ENCODE measurements at places on chromosomes 2 and 18.

- DNase-seq = no peak
Measured at GRCh38 chr18:57923611-57924010, 120.4 kb upstream of the NEDD4L start.

- peak; percentile 93 for DNase-seq
Measured at GRCh38 chr2:47907039-47907781, 912 bp upstream of the FBXO11 start.

DNA sequence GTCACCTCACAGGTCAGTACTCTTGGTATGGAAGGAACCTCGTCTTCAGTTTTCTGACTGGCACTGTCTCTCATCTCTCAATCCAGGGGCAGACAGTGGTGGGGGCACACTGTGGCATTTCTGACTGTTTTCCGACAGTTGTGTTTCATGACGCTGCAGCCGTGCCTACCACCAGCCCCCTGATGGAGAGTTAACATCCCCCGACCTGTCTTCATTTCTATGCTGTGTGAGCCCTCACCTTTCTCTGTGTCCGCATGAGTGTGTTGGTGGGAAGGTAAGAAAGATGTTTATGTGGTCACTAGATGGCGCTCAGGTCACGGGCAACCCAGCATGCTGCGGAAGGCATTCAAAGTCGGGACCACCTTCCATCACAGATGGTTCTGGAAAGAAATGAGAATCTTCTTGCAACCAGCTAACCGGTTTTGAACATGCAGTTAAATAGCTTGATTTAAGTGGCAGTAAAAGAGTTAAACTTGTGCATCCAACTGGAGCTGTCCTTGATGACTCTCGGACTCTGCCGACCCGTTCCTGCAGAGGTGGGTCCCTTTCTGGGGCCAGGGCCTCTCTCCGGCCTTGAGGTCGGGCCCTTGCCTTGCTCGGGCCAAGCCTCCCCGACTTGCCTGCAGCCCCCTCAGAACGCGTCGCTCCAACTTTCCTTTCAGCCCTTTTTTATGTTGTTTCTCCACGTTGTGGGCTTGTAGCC is 92.4 kb downstream of the DYSF start:
- peak; percentile 77 for DNase-seq

- no peak for DNase-seq
Measured at GRCh38 chr2:183490914-183491313, 366.7 kb downstream of the NUP35 start.

GRCh38 chr2:25230198-25230947 is 62.0 kb upstream of the POMC start:
- DNase-seq = peak; percentile 9

DNA sequence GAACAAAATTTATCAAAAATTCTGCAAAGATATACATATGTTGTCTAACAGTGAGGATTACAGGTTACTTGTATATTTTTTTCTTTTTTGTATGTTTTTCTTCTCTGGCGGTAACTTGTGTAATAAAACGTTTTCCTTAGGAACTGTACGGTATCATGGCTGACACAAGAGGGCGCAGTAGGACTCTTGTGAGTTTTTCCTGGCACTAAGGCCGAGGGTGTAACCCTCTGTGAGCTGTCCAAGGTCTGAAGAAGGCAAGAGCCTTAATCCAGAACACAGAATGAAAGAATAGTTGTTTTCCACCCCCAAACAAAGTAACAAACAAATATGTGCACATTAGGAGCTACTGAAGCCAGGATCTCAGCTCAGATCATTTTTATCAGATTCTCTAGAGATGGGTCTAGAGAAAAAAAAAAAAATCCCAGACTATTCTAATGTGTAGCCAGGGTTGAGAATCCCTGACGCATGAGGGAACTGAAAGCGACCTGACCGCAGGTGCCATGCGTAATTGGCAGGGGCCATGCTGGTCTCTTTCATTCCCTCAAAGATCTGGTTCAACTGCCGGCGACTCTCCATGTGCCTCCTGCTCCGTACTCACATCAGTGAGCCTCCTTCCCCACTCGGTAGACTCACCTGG is 27.0 kb downstream of the TMEM200C start:
- peak; percentile 90 for DNase-seq

DNA sequence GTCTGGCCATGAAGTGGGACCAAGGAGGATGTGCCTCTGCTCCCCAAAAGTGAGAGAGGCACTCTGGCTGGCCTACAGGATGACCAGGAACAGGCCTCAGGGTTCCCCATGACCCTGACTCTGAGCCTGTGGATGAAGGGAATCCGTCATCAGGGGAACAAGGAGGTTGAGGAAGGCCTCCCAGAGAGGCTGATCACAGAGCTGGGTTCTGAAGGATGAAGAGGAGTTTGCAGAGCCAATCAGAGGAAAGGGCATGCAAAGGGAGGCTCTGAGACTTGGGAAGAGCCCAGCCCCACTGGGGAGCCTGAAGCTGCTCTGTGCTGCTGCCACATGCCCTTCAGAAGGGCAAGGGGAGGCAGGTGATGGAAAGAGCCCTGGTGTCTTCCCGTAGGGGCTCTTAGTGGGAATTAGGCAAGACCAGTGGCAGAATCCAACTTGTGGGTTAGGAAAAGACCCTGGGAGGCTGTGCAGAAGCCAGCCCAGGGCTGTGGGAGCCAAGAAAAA is 141.3 kb upstream of the ID2 start:
- no peak for DNase-seq

DNA sequence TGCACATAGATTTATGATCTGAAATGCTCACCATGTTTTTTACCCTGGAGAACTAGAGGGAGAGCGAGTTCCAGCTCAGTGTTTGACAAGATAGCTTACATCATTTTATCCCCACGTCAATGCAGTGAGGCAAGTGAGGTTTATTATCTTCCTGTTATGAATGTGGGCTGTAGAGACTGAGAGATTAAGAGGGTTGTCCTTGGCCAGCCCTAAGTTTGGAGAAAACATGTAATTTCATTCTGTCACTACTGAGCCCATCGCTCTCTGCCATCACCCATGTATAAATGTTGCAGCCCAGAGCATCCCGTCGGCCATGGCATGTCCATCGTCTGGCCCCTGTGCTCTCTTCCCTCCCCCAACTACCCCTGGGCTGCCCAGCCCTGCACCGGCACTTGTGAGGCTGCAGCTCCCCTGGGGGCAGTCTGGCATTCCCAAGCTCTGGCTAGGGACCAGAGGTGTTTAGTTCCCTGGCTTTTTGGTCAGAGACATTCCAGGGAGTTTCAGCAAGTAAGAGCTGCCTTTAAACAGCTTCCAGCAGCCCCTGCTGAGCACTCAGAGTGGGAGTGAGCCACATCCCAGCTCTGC is 136.7 kb downstream of the ANTXR1 start:
- no peak for DNase-seq

DNA sequence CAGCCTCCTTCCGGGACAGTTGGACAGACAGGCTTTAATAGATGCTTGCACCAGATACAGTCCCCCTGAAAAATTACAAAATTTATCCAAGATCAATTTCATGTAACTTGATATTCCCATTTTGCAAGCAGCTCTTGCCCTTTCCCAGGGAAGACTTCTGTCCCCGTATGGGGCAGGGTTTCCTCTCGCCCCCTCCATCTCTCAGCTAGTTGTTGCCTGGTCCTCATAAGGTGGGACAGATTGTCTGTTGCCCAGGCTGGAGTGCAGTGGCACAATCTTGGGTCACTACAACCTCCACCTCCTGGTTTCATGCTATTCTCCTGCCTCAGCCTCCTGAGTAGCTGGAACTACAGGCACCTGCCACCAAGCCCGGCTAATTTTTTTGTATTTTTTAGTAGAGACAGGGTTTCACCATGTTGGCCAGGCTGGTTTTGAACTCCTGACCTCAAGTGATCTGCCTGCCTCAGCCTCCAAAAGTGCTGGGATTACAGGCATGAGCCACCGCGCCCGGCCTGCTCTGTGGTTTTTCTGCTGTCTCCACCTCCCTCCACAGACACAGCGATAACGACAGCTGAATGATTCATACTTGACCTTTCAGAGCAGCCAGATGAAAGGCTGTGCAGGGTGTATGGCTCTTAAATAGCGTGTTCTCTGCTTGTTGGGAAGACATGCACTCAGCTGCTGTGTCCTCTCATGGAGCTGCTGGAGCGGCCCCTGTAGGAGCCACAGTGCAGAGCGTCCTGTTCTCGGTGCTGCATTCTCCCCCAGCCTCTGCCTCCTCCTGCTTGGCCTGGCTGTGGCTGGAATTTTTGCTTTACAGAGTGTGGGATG is 61.4 kb downstream of the TTC39C start:
- peak; percentile 82 for DNase-seq

DNA sequence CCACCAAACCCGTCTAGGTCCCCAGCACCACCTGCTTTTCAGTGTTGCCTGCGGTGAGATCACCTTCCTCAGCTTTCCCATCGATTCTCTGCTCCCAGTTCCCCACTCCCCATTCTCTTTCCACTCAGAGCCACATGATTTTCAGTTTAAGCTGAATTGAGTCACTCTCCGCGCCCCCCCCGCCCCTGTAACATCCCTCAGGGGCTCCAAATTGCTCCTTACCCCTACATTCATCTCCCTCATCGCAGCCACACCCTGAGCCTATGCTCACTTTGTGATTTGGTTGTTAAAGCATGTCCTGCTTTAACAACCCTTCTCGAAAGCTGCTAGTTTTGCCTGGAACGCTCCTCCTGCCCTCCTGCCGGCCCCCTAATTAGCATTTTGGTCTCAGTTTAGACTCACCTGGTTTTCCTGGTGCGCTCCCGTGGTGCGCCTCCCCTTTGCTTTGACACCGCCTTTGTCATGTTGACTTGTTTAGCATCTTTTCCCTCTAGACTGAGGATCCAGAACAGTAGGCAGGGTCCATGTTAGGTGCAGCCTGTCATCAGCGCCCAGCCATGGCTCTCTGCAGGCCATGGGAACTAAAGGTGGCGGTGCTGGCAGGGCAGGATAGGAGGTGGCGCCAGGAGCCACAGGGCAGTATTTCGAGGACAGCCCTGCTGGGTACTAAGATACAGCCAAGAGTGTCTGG is 60.8 kb downstream of the ST3GAL5 start:
- DNase-seq = no peak

- no peak for DNase-seq
Measured at GRCh38 chr2:189466656-189467055, 25.4 kb downstream of the WDR75 start.

DNA sequence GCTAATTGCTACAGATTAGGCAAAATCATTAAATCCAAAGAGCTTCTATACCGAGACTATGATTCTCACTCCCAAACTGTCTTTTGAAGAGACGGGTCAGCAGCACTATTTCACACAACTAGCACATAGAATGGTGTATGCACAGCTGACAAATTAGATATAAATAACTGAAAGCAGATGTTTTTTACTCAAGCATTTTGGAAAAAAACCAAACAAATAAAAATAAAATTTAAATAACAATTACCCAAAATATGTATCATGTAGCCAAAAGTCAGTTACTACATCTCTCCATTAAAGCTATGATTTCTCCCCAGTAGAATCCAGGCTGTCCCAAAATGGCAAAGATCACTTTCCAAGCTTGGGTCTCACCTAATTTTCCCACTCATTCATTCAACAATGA is 107.9 kb downstream of the TMEM163 start:
- no peak for DNase-seq

- peak; percentile 1 for DNase-seq
Measured at GRCh38 chr18:49747876-49748275, 65.5 kb downstream of the ACAA2 start.

DNA sequence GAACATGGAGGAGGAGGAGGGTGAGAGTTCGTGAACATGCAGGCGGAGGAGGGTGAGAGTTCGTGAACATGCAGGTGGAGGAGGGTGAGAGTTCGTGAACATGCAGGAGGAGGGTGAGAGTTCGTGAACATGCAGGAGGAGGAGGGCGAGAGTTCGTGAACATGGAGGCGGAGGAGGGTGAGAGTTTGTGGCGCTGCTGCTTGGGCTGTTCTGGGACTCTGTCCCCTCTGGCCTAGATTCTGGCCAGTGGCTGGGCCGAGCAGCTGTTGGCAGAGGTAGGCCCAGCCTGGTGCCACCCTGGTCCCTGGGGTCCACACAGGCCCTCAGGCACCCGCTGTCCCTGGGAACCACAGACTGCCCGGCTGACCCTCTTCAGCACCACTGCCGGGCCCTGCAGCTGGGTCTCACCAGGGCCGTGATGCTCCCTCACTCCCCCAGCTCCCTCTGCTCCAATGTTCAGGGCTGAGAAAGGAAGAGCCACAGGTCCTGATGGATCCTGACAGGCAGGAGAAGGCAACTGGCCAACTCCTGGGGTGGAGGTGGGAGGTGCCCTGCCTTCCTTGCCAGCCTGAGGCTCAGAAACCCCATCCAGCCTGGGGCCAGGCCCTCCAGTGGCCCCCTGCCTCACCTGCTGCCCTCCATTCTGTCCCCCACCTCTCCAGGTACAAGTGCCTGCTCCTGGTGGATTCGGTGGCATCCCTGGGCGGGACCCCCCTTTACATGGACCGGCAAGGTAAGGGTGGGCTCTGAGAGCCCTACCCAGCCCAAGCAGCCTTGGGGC is 3.9 kb downstream of the AGXT start:
- no peak for DNase-seq

GRCh38 chr2:58553937-58554336 is 312.8 kb upstream of the FANCL start:
- no peak for DNase-seq

- DNase-seq = no peak
Measured at GRCh38 chr18:70029163-70029562, 81.5 kb upstream of the CD226 start.

DNA sequence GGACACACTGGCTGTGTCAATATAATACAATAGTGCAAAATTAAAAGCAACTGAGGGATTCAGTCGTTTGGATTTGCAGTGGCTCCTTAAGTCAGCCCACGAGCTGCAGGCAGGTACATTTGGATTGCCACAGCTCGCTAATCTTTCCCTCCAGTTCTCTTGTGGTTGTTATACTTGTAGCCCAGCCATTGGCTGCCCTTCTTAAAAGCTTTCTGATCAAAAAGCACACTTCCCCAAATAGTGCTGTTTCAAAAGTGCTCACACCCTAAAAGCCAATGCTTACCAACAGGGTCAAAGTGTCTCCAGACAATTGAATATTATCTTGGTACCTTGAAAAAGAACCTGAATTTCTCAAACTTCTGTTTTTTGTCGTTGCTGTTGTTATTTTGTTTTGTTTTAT is 404.7 kb upstream of the FAM98A start:
- no peak for DNase-seq

DNA sequence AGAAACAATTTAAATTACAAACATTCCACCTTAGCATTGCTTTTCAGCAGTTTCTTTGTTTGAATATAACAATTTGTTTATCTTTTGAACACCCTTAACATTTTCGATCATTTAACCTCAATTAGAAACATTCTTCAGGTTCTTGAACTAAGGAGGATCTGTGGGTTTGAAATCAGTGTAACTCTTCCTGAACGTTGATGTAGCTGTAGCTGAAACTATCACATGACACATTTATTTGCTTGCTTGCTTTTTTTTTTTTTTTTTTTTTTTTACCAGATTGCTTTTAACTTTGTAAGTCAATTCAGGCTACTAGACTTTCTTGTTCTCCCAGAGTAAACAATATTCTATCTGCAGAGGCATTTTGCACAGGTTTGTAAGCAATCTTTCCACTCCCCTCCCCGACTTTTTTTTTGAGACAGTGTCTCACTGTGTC is 47.6 kb downstream of the GPD2 start:
- no peak for DNase-seq

DNA sequence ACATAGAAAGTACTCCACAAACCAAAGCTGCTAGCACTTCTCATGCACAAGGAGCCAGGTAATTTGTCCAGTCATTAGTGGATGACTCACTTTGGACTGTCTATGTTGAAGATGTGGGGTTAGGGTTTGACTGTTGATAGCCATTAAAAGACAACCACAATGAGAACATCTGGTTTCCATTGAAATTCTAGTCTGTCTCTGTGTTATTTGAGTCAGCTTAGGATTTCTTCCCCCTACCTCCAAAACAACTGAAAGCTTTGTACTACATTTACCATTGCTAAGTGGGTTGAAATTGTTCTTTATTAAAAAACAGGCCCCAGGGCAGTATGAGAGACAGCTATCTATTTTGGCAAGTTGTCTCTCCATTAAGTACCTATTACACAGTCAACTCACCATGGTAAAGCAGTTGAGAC is 50.2 kb upstream of the ANKRD44 start:
- DNase-seq = no peak

Data from NCI-H510A treated with DMSO at 0.1 percent for 48 hours (cell line).